Prostate gland (tissue), 2 donors: ENCODE measurements at places on chromosomes 6 and 20.

DNA sequence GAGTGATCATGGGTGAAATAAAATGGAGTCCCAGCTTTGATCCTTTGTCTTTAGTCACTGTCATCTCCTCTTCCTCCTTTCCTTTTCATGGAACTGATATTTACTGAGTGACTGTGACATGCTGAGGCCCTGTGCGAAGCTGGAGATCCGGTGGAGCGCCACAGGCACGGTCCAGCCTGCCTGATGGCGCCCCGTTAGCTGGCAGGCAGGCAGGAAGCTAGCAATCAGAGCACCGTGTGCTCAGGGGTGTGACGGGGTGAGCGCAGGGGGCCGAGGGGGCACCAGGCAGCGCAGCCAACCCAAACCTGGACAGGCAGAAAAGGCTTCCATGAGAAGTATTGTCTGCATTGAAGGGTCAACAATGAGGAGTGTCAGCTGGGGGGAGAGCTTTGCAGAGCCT lies 100.2 kb upstream of the AKAP12 start:
- no peak for DNase-seq

DNA sequence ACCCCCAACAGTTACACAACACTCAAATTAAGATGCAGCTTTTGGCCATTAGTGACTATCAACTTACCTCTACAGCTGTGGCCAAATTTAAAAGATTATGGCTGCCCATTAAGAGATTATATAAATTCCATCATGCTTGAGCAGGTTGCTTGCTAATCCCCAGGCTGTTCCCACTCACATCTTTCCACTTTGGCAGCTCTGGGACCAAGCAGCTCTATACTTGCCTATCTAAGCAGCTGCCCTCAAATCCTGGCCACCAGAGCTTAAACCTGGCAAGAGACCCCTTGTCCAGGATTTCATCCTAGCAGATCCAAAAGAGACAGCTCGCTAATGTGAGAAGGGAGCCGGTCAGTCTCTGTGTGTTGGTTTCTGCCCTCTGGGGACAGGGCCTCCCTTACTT lies 127.9 kb downstream of the SLC23A2 start:
- DNase-seq: no peak

DNA sequence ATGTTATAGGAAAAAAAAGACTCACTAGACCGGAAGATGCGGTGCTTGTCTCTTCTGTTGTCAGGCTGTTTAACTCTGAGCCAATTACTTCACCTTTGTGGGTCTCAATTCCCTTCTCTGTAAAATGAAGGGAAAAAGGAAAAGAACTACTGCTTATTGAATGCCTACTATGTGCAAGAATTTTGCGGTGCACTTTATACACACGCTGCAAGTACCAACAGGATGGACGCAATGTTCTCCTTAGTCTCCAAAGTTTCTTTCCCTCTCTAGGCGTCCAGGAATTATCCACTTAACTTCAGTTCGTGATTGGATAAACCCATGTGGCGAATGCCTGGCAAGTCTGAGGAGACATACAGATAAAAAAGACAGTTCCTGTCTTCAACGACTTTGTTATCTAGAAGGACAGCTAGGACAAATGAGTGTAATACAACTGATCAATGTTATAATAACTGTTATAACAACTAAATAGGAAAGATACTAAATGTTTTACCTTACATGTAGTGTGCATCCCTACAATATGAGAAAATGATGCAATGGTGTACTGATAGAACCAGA lies 69.0 kb upstream of the JARID2 start:
- no peak for DNase-seq

DNA sequence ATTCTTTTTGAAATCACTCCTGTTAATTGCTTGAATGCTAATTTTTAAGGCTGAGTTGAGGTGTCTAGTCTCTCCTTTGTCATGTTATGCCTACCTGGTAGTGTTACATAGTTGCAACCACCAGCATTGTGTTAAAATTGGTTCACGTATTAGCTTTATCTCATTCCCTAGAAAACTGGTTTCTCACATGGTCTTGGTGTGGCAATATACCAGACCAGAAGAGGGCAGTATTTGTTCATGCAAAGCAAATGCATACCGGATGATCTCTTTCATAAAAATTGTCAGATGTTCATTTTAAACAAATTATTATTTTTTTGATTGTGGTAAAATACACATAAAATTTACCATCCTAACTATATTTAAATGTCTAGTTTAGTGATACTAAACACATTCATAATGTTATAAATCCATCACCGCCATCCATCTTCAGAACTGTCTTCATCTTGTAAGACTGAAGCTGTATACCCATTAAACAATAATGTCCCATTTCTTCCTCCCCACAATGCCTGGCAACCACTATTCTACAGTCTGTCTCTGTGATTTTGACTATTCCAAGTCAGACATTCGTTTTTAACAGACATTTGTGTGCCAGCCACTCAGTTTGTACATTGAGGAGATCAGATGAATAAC lies 92.8 kb downstream of the ATRN start:
- no peak for DNase-seq

GRCh38 chr6:91196729-91197128 lies 609.9 kb upstream of the MAP3K7 start:
- no peak for DNase-seq

GRCh38 chr6:15322781-15323536 lies 77.1 kb downstream of the JARID2 start:
- DNase-seq: no peak

GRCh38 chr6:106168097-106168888 lies 82.2 kb downstream of the PRDM1 start:
- DNase-seq: no peak

- no peak for DNase-seq
Observed at GRCh38 chr6:108944071-108944470, 95.8 kb downstream of the ARMC2 start.

DNA sequence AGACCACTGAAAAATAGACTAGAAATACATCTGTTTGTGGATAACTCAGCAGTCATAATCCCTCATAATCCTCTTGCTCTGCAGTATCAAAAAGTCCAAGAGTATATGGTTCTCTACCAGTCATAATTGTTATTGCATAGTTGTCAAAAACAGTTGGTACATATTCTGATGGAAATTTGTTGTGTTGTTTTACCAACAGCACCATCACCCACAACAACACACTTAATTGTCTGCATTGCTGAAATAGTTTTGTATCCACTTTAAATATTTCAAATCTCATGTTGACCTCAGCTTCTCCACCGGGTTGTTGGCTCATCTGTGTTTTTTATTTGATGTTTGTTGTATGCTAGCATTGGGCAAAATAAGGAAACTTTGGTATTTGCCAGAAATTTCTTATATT lies 39.4 kb downstream of the ITCH start:
- no peak for DNase-seq

DNA sequence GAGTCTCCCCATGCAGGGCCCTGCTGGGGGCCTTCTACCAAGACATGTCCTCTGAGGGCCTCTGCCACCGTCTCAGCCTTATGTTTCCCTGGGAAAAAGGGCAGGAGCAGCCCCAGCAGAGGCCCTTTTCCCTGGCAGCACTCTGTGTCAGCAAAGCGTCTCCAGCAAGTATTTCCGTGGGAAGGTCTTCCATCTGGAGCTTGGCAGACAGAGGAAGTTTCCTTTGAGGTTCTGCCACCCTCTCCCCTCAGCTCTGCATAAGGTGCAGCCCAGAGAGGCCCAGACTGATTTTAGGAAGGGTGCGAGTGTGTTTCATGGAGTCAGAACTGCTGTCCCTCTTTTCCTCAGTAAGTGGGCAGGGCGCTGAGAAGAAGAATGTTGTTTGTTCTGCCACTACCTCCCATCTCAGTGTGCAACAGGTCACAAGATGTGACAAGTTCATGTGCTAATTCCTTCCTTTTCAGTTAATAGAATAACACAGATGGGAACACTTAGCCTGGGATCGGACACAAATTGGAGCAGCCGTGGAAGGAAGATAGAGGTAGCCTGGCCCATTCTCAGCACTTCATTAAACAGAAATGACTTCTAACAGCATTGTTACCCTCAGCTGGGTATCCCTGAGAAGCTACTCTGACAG lies 784.4 kb downstream of the MAFB start:
- DNase-seq: no peak

DNA sequence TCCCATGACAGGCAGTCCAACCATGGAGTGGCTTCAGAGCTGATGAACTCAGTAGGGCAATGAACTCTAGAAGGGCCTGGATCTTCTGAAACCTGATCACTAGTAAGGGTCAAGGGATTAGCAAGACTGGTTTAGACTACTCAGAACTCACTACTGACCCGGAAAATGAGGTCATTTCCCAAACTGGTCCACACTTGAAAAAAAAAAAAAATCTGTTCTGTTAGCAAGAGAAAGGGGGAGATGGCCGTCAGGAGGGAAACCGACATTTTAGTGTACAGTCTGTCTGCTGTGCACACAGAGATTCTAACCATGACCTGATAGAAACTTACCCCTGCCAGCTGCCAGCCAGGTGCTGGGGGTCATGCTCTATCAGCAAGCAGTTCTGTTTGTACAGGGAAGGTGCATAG lies 262.4 kb upstream of the AGPAT4 start:
- no peak for DNase-seq

- DNase-seq: no peak
Observed at GRCh38 chr6:33547499-33547898, 32.6 kb downstream of the BAK1 start.

DNA sequence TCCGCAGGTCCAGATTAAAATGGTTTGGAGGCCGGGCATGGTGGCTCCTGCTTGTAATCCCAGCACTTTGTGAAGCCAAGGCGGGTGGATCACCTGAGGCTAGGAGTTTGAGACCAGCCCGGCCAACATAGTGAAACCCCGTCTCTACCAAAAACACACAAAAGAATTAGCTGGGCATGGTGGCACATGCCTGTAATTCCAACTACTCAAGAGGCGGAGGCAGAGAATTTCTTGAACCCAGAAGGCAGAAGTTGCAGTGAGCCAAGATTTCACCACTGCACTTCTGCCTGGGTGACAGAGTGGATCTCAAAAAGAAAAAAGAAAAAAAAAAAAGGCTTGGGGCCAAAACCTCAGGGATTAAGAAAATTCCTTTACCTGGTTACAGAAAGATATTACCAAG lies 30.5 kb downstream of the C6orf15 start:
- no peak for DNase-seq

- DNase-seq: no peak
Observed at GRCh38 chr20:25206063-25206403, 10.5 kb downstream of the ENTPD6 start.

GRCh38 chr20:45833030-45833882 lies at the start of gene SNX21:
SNX21 (plus strand) TSS chr20:45833799; CDS start chr20:45833920, 121 bp downstream.
- DNase-seq: peak; percentile 49

GRCh38 chr20:56875803-56876202 lies 246.7 kb downstream of the TFAP2C start:
- DNase-seq: no peak

- no peak for DNase-seq
Observed at GRCh38 chr6:166465671-166466087, 82.9 kb upstream of the MPC1 start.

- peak; percentile 68 for DNase-seq
Observed at GRCh38 chr6:131950767-131951575, at the start of gene CCN2. CCN2 (minus strand) TSS chr6:131951372; CDS start chr6:131951172, 200 bp downstream.

DNA sequence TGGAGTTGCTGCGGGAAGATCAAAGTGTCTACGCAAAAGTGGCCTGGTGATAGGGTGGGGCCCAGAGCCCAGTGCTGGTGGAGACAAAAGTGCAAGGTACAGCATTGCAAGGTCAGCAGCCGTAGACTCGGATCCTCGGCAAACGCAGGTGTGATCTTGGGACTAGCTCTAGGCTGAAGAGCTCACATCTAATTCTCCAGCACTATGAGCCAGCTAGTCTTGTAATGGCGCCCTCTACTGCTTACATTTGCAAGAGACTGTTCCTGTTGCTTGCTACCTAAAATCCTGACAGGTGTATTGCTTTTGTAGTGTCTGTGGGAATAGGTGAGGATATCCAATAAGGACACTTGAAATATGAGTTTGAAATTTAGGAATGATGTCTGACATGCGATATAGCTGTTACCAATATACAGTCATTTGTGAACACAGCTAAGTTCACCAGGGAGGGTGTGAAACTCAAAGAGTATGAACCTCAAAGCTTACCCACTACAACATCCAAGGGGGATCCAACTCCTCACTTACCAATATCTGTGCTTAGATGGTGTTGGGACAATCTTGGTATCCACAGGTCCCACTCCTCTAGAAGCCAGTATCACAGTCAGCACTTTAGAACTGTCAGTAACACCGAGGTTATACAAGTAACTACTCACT lies 58.4 kb downstream of the PDE7B start:
- DNase-seq: peak; percentile 31

DNA sequence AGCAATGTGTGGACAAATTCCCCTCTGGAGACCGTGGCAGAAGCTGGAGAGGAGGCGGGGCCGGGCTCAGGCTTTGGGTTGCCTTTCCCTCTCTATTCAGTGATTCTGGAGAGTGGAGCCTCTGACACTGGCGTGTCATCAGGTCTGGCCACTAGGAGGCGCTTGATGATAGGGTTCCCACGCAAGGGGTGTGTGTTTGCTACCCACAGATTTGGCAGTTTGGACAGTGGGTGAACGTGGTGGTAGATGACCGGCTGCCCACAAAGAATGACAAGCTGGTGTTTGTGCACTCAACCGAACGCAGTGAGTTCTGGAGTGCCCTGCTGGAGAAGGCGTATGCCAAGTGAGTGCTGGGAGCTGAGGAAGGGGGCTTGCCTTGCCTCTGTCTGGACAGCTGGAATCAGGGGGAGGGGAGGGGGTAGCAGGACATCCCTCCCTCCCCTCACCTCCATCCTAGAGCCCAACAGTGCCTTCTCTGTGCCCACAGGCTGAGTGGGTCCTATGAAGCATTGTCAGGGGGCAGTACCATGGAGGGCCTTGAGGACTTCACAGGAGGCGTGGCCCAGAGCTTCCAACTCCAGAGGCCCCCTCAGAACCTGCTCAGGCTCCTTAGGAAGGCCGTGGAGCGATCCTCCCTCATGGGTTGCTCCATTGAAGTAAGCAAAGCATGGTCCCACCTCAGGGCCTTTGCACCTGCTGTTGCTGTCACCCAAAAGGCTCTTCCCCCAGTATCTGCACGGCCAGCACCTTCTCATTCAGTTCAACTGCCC lies 14.3 kb downstream of the CAPN11 start:
- DNase-seq: peak; percentile 81

DNA sequence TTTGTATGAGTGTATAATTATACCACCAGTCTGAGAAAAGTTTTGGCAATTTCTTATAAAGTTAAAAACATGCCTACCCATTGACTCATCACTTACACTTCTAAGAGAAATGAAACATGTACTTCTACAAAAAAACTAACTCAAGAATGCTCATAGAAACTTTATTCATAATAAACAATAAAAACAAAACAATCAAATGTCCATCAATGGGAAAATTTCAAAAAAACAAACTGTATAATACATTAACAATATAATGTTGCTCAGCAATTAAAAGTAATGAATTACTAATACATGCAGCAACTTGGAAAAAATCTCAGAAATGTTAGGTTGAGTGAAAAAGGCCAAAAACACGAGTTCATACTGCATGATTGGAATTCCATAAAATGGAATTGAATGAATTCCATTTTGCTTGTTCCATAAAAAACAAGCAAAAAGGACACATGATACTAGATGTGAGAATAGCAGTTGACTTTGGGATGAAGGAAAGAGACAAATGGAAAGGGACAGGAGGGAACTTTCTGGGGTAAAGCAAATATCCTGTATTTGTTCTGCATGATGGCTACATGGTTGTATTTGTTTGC lies 726.6 kb downstream of the RFPL4B start:
- no peak for DNase-seq

GRCh38 chr20:652615-653109 lies 338 bp downstream of the SRXN1 start:
- no peak for DNase-seq

GRCh38 chr6:83590416-83590815 lies 78.1 kb downstream of the PRSS35 start:
- no peak for DNase-seq
